ENCODE measurements at places on chromosomes 1 and 21.
A peak's percentile ranks its signal among the peaks of the same experiment; 100 is the strongest.

GRCh38 chr1:46749921-46750404 lies 31.0 kb upstream of the EFCAB14 start:
- no peak for DNase-seq

DNA sequence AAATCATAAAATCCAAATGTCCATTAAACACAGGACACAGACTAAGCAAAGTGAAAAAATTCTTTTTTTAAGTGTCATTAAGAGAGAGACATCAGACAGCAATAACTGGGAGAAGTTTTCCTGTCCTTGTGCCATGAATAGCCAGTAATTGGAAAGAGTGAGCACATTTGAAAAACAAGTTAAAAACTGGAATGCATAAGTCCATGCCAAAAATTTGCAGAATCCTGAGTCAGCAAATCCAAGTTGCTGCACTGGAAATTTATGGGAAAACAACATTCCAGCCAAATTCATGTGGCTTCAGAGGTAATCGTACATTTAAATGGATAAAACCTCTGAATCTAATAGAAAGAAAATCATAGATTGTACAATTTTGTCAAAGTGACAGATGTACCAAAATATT lies 291.4 kb downstream of the LRRC40 start:
- DNase-seq = no peak

GRCh38 chr1:40244138-40244744 lies 3.5 kb upstream of the TMCO2 start:
- DNase-seq = no peak

- no peak for DNase-seq
These were observed 184.3 kb downstream of the NCAM2 start for GRCh38 chr21:21182401-21183010.

GRCh38 chr1:39491146-39491921 lies at the start of gene BMP8A:
Gene BMP8A, plus strand, starts transcription at chr1:39491636. Its CDS starts 356 bp downstream, at chr1:39491992.
- DNase-seq = no peak

GRCh38 chr21:38989745-38990423 lies 184.2 kb downstream of the ETS2 start:
- DNase-seq = no peak

DNA sequence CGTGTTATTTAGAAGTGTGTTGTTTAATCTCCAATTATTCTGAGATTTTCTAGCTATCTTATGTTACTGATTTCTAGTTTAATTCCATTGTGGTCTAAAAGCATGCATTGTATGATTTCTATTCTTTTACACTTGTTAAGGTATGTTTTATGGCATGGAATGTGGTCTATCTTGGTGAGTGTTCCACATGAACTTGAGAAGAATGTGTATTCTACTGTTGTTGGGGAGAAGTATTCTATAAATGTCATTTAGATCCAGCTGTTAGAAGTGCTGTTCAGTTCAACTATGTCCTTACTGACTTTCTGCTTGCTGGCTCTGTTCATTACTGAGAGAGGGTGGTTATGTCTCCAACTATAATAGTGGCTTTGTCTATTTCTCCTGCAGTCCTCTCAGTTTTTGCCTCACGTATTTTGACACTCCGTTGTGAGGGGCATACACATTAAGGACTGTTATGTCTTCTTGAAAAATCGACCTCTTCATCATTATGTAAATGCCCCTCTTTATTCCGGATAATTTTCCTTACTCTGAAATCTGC lies 12.0 kb upstream of the PLA2G5 start:
- no peak for DNase-seq

DNA sequence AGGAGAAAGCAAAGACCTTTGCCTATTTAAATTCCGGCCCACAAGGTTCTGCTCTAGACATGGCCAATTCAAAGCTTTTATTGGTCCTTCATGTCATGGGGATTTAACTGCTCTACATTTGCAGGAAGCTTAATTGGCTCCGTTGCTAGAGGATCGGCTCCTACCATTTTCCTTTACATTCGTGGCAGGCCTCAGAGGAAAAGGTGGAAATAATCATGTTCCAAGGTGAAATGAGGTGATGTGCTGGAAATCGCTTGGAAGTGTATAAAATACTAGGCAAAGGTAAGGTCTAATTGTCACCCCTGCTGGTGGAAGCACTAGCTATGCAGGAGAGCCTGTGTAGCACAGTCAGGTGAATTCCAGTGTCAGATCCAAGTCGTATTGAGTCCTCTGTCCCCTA lies 55.5 kb downstream of the ATP1A1 start:
- DNase-seq = no peak

DNA sequence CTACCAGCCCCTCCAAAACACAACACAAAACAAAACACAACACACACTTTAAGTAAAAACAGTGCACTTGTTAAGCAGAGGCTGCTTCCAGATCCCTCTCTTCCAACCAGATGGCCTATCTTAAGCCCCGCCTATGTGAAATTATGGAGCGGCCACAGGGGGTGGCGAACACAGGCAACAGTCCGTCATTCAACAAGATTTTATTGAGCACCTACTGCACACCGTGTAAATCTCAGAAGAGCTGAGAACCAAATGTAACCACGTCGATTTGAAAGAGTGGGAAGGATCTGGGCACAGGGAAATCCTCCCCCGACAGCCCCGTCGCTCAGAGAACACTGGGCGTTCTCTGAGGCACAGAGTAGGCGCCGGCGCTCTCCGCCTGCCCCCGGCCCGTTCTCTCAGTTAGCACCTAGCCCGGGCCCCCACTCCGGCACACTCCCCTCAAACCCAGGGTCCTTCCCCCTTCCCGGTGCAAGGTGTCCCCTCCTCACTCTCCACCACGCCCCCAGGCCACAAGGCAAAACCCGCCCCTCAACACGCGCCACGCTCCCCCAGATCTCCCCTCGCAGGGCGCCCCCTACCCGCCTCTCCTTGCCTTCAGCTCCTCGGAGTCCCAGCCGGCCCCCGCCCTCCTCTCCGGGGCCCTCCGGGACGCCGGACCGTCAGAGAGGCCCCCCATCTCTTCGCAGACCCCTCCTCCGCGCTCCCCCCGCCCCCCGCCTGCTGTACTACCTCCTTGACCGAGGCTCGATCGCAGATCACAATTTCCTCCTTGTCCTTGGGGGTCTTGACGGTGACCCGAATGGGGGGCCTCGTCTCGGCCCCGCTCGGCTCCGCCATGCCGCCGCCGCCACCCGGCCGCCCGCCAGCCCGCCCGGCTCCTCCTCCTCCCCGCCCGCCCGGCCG lies 483 bp downstream of the UBQLN4 start:
- peak; percentile 90 for DNase-seq

GRCh38 chr1:230005040-230005439 lies 62.0 kb upstream of the GALNT2 start:
- DNase-seq = no peak

DNA sequence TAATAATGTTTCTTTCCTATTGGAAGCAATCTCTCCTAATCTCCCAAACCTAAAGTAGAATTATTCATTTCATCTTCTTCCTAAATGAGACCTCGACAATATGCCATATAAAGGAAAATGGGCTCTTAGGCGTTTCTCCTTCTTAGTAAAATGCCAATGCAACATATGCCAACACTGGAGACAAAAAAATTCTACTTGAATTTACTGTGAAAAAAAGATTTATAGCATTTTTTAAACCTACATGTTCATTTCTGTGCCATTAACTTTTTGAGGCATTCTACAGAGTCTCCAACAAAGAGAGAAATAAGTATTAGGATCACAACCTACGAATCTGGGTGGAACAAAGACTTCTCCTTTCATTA lies 1.3 kb downstream of the WDR47 start:
- DNase-seq = no peak

DNA sequence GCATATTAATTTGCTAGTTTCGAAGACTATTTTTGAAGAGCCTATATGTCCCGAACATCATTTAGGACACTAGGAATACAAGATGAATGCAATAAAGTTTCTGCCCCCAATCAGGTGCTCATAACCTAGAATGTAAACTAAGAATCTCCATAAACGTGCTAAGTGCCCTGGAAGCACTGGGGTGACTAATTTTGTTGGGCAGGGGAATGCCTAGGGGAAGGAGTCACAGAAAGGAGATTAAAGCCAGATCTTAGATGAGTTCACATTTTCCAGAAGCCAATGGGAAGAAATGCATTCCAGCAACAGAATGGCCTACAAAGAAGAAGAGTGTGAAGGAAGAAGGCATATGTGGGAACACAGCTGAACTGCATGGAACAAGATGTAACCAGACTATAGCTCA lies 19.5 kb downstream of the SCYL3 start:
- no peak for DNase-seq

GRCh38 chr1:37169241-37169640 lies 134.9 kb upstream of the GRIK3 start:
- DNase-seq = no peak

DNA sequence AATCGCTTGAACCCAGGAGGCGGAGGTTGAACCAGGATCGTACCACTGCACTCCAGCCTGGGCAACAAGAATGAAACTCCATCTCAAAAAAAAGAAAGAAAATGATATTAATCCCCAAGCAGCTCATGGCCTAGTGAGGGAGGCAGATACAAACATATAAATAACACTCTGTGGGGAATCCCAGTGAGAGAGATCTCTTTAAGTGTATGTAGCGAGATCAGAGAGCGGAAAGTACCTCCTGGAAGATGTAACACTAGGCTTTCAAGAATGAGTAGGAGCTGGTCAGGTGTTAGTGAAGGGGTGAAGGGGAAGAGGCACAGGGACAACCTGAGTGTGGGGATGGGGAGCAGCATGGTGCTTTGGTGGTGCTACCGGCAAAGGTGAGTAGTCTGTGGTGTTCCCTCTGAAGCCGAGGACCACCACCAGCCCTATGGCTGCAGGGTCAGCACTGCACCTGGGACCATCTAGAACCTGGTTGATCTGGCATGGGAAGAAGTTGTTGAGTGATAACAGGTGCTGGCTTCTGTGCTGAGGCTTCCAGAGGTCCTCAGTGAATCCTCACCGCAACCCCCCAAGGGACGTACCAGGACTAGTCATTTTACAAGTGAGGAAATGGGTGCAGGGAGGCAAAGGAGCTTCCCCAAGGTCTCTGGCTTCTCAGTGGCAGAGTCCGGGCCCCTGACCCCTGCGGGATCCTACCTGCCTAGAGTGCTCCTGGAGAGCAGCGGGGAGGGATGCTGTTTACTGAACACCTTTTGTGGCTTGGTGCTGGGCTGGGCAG lies 367.6 kb upstream of the VAMP3 start:
- peak; percentile 81 for DNase-seq

DNA sequence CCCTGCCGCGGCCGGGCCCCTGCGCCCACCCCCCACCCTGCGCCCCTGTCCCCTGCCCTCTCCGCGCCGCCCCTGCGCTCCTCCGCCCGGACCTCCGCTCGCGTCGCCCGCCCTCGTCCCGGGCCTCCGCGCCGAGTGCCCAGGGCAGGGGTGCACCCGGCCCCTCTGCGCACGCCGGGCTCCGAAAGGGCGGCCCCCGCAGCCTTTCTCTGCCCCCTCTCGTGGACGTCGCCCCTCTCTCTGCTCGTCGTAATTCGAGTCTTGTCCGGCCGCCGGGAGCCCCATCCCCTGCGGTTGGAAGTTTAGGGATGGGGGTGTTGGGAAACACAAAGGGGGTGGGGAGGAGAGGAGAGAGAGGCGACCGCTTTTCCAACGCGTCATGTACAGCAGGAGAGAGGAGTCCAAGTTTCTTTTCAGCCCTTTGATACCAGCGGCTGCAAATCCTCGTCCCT lies 407 bp downstream of the GALNT2 start:
- peak; percentile 80 for DNase-seq

DNA sequence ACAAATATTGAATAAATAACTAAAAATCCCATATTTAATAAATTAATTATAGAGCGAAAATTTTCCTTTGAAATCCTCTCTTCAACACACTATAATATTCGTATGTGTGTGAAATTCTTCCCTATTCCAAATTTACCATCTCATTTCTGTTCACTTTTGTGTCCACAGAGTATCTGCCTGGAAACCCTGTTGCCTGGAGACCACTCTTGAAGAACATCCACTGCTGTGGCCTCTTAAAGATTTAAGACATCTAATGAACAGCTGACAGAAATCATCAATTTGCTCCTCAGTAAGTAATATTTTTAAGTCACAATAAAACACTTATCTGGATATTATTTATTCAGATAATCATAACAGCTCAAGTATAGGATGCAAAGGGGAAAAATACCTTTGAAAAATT lies 69.7 kb downstream of the CYYR1 start:
- no peak for DNase-seq

DNA sequence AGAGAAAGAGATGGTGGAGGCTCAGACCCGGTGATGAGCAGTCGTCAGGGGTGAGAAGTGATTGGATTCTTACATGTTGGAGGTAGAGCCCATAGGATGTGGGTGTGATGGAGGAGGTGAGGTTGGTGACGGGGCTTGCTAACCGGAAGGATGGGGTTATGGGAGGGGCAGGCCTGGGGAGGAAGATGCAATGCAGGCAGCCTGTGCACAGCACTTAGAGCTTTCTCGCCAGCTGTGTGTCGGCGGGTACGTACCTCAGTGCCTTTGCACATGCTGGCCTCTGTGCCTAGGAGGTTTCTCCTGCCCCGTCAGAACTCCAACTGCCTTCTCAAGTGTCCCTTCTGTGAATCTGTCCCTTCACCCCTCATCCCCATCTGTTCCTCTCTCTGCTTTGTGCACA lies 2.9 kb upstream of the BSND start:
- no peak for DNase-seq

GRCh38 chr1:39995973-39996393 lies 41.0 kb downstream of the MFSD2A start:
- DNase-seq = no peak

DNA sequence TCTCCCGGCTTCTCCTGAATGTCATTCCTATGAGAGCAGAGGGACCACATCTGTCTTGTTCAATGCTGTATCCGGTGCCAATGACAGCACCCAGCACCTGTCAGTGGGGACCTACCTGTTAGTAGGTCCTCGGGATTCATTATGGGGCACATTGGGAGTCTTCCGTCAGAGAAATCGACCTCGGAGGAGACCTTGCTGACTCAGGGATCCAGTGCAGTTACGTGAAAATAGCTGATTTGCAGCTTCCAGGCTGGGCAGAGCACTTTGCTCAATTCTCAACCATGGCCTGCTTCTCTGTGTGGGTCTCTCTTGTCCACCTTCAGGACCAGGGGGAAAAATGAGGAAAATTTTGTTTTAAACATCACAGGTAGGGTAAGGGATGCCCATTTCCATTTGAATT lies 130.2 kb downstream of the PRDM2 start:
- DNase-seq = peak; percentile 60

GRCh38 chr1:57072401-57073110 lies 106.7 kb upstream of the C8B start:
- DNase-seq = no peak

- no peak for DNase-seq
These were observed 848 bp upstream of the PYHIN1 start for GRCh38 chr1:158930504-158930903.

GRCh38 chr21:41965461-41966013 lies 11.7 kb upstream of the C2CD2 start:
- DNase-seq = peak; percentile 73

DNA sequence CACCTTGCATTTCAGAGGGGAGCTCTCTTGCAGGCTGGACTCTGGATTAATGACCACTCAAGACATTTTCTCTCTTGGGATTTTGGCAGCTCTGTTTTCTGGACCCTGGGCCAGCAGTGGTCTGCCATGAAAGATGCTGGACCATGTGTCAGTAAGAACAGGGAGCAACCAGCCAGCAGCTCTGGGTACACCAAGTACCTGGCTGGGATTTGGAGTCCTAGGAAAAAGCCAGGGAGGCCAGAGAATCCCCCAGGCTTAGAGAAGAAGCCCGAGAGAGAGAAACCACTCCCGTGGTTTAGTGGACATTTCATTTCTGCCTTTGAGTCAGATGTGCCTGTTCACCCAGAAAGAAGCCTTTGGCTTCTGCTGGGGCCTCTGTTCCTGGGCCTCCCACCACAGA lies 2.5 kb downstream of the NFASC start:
- DNase-seq = no peak
